ENCODE measurements at places on chromosomes 16 and 17.

GRCh38 chr17:17993366-17993765 lies 20.7 kb downstream of the DRC3 start:
- no peak for DNase-seq

DNA sequence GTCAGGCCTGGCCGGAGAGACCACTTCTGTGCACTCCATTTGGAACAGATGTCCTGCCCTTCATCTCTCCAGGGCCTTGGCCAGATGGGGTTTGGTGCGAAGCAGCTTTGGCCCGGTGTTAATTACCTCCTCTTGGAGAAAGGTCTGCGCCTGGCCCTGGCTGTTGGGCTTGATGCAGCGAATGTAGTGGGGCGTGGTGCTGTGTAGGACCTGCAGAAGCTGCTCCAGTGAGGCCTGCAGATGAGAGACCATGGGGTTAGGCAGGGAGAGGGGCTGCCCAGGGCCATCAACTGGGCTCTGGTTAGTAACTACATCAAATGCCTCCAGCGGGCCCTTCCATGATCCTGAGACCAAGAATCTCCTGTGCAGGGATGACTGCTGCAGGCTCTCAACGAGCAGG lies 18.7 kb downstream of the ZNHIT3 start:
- no peak for DNase-seq

DNA sequence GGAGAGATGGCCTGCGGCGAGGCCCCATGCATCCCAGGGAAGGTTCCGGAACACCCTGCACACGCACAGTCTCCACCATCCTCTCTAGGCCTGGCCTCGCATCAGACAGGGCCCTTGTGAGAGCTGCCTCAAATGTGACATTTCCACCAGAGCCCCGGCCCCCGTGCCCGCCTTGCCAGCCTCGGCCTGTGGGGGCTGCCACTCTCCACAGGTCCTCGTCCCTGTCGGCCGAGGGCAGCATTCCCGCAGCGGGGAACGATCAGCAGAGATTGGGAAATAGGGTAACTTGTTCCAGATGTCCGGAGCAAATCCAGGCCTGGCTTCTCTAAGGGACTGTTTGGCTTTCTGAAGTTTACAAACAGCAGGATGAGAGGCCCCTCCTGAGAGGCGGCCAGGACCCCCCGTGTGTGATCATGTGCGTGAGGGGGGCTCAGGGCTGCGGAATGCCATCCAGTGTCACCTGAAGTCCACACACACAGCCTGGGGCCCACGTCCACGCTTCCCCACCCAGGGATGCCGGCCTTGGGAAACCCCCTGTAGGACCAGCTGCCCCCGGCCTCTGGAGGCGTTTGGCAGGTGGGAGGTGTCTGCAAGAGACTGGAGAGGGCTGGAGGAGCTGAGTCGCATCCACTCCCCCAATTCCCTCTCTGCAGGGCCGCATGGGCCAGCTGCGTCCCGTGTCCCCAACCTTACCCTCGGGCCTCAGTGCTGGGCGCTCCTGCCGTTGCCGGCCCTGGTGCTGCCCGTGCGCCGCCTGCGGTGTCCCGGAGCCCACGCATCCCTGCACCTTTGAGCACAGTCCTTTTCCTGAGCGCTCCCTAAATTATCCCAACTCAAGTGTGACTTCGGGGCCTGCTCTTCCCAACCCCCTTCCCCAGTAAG lies 70.4 kb downstream of the ZDHHC7 start:
- peak; percentile 44 for DNase-seq

- DNase-seq, result no peak
These were observed 121.8 kb downstream of the SPACA3 start for GRCh38 chr17:33113276-33113990.

DNA sequence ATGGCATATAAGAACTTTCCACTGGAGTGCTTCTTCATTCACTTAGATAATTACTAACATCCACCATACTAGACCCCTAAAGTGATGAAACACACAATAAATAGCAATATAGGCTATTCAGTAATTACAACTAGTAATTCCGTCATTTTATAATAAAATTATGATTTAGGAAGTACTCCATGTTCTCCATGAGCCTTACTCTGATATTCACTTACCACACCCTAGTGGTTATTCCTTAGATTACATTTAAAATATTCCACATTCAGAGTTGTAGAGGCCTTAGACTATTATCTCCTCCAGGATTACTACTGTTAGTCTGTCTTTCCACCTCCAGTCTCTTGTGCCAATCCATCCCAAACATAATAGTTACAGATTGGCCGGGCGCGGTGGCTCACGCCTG lies 62.4 kb downstream of the STH start:
- DNase-seq, result no peak

- no peak for DNase-seq
These were observed 125.4 kb downstream of the IRX3 start for GRCh38 chr16:54160939-54161897.

GRCh38 chr17:58452738-58453137 lies 35.4 kb upstream of the RNF43 start:
- no peak for DNase-seq

DNA sequence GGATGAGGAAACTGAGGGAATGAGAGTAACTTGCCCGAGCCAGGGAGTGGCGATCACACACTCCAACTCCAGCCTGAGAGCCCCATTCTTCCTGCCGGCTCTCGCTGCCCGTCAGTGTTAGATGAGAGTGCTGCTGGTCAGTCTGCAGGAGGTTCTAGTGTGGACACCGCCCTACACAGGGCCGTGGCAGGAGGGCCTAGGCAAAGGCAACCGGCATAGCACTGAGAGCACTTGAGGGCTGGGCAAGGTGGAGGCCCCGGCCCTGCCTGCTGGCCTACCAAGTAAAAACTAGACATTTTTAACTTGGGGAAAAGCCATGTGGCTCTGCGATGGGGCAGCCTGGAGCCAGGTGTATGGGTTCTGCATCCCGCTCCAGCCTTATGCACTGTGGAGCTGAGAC lies 354.8 kb downstream of the SEC14L1 start:
- DNase-seq, result no peak

- DNase-seq, result no peak
These were observed 38.9 kb downstream of the MRTFB start for GRCh38 chr16:14109782-14110727.

DNA sequence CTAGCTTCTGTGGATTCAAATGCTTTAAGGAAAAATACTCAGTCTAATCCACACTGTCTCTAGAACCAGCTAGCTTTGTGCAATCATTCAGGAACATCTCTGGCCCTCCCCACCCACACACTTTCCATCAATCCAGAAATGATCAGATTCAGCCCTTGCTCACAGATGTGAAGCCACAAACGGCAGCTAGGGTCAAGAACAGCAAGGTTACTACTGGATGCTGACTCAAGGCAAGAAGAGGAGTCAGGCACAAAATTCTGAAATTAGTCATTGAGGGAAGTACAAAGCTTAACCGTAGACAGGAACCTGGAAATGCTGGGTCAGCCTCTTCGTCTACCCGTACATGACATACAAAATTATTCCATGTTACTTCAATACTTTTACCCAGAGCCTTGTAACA lies 174.6 kb downstream of the CDH13 start:
- no peak for DNase-seq

DNA sequence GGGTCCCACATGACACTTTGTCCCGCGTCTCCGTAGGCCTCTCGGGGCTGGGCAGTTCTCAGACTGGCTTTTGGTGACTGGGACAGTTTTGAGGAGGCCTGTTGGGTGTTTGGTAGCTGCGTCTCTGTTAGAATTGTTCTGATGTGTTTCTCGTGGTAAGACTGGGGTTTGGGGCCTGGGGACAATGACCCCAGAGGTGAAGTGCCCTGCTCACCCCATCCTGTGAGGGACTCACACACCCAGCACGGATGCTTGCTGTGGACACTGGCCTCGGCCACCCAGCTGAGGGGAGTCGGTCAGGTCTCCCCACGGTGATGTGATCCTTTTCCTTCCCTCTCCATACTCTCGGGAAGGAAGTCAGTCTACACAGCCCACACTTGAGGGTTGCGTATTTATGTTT lies 50.3 kb downstream of the METRNL start:
- DNase-seq, result no peak

GRCh38 chr16:75254359-75254837 lies 3.0 kb upstream of the BCAR1 start:
- DNase-seq, result no peak

DNA sequence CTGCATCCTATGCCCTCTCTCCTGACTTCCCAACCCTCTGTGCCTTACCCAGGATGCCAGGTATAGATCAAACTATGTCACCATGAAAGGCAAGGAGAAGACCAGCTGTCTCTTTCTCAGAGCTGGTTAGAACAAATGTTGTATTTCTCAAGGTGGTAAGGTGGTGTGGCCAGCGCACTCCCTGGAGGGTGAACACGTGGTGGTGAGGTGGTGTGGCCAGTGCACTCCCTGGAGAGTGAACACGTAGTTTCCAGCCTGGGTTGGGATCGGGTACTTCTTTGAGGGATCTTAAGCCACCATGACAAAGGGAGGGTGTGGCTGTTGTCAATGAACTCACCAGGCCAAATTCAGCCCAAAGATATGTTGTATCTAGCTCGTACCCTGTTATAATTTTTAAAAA lies 26.8 kb downstream of the KATNIP start:
- DNase-seq, result no peak

DNA sequence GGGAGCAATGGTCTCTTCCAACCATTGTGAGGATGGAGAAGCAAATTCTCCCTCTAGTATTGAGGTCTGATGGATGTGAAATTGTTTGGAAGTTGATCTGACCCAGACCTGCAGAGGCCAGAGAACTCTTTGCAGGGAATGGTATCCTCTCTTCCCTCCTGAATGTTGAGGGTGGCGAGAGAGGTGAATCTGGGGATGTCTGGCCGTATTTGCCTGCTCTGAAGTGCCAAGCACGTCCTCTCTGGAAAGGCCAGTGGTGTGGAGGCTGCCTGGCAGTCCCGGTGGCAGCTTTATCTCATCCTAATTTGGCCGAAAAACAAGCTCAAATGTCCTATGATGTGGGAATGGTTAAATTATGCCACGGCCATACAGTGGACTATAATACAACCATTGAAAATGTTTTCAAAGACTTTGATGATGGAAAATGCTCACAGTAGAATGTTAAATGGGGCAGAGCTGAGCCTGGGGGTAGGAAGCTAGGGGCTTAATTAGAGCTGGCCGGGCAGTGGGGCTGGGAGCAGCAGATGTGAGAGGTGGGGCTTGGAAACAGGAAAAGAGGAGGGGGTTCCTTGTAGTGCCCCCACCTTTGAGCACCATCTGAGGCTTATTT lies 30.8 kb downstream of the WSCD1 start:
- no peak for DNase-seq

DNA sequence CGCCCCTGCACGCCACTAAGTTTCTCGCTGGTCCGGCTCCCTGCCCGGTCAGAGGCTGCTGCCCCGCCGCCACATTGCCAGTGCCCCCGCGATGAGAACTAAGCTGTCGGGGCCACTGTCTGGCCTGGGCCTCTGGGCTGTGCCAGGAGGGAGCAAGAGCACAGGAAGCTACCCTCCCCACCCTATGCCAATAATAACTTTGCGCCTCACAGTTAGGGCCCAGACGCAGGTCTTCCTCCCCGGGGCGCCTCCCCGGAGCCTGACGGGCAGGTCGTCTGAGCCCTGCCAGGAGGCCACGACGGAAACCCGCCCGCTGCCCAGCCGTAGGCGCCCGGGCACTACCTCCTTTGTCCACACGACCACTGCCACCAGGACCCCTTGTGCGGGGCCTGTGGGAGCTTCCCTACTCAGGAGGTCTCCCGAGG lies 1.5 kb downstream of the ZFPM1 start:
- DNase-seq, result no peak

- DNase-seq, result no peak
These were observed 392.2 kb downstream of the CPPED1 start for GRCh38 chr16:12411516-12411915.

- DNase-seq, result peak; percentile 19
These were observed 667.4 kb upstream of the SALL1 start for GRCh38 chr16:51818342-51818944.

DNA sequence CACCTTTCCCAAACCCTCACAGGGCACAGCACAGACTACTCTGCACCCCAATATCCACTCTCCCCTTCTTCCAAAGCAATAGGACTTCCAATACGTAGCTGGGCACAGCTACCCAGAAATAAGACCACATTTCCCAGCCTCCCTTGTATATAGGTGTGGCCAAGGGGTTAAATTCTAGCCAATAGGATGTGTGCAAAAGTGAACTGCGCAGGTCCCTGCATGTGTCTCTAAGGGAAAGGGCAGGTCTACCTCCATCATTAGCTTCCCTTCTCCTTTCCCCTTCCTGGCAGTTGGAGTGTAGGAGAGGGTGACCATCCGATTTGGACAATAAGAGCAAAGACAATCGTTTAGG lies 25.5 kb upstream of the SNN start:
- DNase-seq, result no peak

DNA sequence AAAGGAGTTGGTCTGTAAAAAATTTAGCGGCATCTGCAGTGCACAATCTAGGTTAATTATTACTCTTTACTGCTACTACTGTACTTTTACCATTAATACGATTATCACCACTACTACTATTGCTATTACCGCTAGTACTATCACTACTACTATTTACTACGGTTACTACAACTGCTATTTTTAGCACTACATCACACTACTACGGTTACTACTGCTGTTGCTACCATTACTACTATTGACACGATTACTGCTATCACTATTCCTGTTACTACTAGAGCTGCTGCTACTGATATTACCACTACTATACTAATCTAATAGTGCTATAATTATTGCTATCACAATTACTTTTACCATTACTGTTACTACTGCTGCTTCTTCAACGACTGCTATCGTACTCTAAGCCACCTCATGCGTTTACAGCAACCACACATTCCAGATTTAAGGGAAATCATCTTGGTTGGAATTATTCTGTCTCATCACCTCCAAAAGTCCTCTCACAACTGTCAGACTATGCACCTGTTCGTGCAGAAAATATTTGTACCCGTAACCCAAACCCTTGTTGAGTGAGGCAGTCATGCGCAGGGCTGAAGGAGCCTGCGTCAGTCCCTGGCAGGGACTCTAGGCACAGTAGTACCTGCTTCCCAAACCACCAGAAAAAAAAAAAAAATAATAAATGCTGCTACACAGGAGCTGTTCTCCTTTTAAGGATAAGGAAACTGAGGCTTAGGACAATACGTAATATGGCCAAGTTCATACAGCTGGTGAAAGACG lies 59.5 kb downstream of the MAF start:
- no peak for DNase-seq

GRCh38 chr16:11042191-11042590 lies 97.8 kb downstream of the CLEC16A start:
- no peak for DNase-seq

GRCh38 chr16:49693445-49693844 lies 162.5 kb downstream of the ZNF423 start:
- DNase-seq, result no peak

GRCh38 chr16:48556913-48557351 lies 53.0 kb downstream of the N4BP1 start:
- DNase-seq, result no peak

DNA sequence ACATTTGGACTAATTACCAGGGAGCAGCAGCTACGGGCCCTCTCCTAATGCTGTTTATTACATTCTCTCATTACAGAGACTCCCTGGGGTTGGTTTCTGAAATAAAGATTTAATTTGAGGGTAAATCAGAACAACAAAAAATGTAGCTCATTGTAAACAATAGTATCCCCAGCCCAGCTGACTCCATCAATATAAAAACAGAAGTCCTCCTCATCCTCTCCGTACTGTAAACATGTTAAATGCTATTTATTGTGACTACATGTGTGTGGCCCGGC lies 670.4 kb downstream of the TOX3 start:
- no peak for DNase-seq
